SJCRH30 (cell line): ENCODE measurements at places on chromosomes 3 and 15. TPM values are rescaled to one million over a fixed set of nuclear protein-coding genes. Genes with fewer than 3 reads are reported as not detected.

GRCh38 chr3:48233542-48233941 lies 7.4 kb upstream of the ZNF589 start:
- DNase-seq, result no peak

GNAT1 gene
- 0.14 TPM in 1 of 2 replicates, not detected in the other for total RNA-seq

P4HTM gene
- total RNA-seq, result 0.35 and 0.36 TPM in 2 replicates

DNA sequence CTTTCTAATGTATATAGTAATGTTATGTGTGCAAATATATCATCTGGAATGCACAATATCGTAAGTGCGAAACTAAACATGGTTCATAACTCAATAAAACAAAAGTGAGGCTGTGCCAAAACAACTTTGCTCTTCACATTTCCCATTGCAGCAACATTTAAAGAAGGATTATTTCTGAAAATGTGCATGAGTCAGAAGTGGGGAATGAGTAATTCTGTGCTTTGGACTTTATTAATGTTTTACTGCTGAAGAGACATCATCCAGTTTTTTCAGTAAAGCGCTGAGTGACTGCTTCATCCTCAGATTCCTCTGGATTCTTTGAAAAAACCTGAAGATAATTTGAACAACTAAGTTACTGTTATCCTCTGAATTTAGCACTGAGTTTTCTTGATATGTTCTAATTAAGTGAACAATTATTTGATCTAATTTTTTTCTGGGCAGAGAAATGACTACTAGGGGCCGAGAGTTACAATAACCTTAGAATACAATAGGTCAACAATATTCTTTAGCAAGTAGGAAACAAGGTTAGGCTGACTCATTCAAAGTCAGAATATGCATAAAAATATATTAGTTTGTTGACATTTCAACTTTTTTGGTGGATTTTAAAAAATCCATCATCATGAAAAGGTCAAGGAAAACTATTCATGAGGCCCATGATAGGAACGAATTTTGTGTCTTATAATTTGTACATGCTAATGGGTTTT lies 20.0 kb upstream of the PLCL2 start:
- no peak for DNase-seq

GRCh38 chr3:184524981-184525336 lies 36.6 kb upstream of the EPHB3 start:
- DNase-seq, result no peak

DNA sequence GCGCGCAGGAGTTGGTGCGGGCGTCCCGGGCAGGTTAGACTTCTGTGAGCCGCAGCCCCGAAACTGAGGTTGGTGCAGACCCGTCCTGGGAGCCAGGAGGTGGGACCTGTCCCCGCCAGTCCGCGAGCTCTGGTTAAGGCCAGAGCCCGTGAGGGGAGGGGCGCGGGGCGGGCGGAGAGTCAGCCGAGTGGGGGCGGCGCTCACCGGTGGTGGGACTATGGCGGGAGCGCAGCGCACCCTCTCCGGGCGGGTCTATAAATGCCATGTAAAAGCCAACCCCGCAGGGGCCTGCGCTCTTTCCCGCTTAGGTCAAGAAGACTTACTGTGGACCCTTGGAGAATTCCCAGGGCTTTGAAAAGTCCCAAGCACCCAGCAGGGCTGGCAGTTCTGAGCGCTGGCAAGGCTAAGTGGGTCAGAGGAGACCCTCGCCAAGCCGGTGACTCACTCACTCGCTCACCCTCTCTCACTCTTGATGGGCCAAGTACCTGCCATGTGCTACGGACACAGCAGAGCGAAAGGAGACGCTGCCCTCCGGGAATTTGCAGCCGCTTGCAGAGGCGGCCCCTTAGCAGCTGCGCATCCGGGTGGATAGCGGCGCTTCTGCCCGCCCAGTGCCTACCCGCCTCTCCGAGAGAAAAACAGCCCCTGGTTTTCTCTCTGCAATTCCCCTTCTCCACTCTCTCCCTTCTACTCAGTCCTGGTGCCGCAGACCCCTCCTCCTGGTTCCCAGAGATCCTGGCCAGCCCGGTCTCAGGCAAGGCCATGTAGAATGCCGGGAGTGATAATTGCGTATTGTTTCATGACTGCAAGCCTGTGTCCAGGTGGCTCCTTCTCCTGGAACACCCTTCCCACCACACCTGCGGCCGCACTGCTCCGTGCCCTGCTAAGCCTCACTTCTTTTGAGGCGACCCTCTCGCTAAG lies at the start of gene ALDH1L1:
Gene ALDH1L1, minus strand, starts transcription at position 110 of the 921 bp plus-strand sequence. CDS start 19,607 bp downstream, outside the sequence.
- DNase-seq, result no peak

- DNase-seq, result no peak
Observed at GRCh38 chr3:8656240-8656639, 11.6 kb upstream of the SSUH2 start.

USP50 gene
- not detected in 2 replicates for total RNA-seq

DNA sequence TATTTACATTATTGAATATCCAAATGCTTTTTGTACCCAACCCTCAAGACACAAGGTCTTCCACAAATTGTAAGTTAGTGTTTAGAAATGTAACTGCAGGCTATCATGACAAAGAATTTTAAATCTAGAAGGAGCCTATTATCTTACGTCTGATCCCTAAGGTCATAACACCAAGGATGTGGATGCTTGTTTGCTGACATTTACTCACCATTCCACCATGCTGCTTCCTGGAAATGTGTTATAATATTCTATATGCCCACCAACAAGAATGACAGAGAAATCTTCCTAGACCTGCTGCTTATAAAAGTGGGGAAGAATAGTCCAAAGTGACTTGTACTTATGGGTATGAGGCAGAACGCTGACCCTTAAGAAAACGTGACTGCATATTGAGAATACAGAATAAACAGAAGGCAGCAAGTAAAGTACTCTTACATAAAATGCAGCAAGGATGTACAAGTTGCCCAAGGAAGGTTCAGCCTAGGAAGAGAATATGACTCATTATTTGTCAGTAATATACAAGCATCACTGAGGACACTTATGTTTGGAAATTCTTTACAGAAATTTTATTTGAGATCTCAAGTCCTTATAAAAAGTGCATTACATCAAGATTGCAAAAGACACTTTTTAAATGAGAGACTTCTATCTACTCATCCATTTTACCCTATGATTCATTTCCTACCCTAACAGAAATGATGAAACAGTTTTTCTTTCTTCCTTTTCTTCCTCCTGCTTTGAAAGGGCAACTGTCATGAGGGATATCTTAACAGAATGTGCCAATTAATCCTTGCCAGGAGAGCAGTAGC lies 59.6 kb downstream of the ESYT3 start:
- no peak for DNase-seq

DNA sequence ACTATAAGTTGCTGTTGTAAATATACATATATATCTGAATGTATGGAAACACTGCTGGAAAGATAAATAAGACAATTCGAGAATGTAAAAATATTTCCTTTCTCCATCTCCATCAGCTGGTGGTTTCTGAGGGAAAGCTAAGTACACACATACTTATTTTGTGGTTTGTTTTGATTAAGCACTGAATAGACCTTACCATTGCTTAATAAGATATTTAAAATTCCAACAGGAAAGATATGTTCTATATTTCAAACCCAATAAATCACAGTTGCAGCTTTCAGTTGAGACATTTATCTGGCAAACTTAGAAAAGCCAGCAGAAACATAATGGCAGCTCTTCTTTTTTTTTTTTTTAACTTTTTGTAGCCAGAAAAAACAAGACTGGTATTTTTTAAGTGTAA lies 160.4 kb downstream of the VGLL3 start:
- DNase-seq, result peak; percentile 9

DNA sequence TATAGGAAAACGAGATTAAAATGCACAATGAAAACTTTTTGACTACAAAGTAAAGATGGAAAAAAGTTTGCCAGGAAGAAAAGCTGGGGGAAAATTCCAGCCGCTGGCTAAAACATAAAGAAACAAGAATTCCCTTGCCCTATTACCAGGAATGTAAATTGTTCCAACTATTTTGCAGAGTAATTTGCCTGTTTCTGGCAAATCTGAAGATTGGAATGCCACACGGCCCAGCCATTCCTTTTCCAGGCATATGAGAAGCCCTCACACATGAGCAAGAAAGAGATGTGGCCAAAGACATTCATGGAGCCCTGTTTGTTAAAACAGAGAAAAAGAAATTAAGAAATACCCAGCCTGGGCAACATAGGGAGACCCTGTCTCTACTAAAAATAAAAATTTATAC lies 8.4 kb upstream of the GATA2 start:
- DNase-seq, result no peak

- DNase-seq, result no peak
Observed at GRCh38 chr3:31713816-31714215, 181.1 kb downstream of the STT3B start.

DNA sequence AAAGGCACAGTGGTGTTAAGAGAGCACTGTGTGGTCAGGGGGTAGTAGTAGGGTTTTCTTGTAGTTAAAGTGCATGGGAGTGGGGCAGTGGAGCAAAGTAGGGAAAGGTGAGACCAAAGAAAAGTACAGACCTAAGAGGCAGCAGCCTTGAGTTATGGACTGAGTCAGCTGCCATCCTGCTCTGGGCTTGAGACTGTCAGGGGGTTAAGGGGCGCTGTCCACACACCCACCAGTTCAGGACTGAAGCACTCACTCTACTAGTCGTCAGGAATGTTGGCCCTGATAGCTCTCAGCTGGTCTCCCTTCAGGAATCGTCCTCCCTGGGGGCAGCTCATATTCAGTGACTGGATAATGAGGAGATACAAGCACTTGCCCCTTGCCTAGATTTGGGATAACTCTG lies 7.9 kb downstream of the CCR4 start:
- peak; percentile 5 for DNase-seq

GRCh38 chr3:40939741-40940130 lies 259.6 kb upstream of the CTNNB1 start:
- DNase-seq, result peak; percentile 11

CCDC54 gene
- not detected in 2 replicates for total RNA-seq

- peak; percentile 14 for DNase-seq
Observed at GRCh38 chr3:24812116-24812515, 317.5 kb upstream of the THRB start.

- DNase-seq, result peak; percentile 19
Observed at GRCh38 chr3:124019291-124019690, 27.4 kb upstream of the ROPN1 start.

- DNase-seq, result no peak
Observed at GRCh38 chr15:73941871-73942635, 15.8 kb downstream of the LOXL1 start.

DNA sequence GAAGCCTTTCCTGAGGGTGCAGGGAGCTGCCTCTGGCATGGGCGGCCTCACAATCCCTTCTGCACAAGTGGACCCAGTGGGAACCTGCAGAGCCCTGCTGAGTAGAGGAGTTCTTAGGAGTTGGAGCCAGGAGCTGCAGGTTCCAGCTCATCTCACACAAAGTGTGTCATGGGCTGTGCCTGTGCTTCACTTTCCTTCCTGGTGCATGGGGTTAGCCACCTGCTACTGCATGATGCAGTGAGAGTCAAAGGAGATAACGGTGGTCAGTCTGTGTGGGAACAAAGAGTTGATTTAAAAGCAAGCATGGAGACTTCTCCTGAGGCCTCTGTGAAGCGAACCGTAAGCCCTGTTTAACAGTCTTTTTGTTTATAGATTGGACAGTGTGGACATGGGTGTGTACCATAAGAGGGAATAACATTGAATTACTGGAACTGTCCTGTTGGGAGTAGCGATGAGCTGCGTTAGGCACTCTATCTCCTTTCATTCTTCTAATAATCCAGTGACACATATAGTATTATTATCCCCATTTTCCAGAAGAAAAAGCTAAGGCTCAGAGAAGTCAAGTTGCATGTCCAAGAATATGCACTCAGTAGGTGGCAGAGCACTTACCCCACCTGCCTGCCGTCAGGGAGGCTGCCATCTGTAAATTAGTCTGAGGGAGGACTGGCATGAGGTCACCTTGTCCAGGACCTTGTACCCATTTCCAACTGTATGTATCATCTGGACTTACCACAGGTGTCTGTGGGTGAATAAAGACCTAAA lies 68.7 kb upstream of the PRR23C start:
- DNase-seq, result no peak

DNA sequence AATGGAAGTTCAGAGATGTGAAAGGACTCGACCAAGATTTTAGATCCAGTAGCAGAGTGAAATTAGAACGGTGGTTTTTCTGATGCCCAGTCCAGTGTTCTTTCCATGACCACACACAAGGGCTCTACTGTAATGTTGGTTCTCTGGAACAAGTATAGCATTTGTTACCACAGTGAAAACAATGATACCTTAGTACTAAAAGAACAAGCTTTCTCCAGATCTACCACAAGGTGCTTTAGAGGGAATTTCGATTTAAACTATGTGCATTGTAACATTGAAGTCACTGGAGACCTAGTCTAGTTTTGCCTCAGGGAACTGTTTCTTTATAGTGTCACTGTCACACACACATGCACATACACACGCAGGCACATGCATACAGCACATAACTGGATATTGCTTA lies 12.8 kb upstream of the CCNL1 start:
- DNase-seq, result no peak

GPR87 gene
- not detected in 2 replicates for total RNA-seq

GRCh38 chr3:193870376-193871219 lies 265.4 kb upstream of the HES1 start:
- no peak for DNase-seq

DNA sequence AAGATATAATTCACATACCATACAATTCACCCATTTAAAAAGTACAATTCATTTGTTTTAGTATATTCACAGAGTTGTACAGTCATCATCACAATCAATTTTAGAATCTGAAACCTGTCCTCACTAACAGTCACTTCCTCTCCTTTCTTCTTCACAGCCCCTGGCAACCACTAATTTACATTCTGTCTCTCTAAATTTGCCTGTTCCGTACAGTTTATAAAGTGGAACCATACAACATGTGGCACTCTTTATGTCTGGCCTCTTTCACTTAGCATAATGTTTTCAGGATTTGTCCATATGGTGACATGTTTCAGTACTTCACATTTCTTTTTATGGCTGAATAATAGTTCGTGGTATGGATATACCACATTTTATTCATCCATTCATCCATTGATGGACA lies 22.7 kb downstream of the ERICH6 start:
- DNase-seq, result no peak

DNA sequence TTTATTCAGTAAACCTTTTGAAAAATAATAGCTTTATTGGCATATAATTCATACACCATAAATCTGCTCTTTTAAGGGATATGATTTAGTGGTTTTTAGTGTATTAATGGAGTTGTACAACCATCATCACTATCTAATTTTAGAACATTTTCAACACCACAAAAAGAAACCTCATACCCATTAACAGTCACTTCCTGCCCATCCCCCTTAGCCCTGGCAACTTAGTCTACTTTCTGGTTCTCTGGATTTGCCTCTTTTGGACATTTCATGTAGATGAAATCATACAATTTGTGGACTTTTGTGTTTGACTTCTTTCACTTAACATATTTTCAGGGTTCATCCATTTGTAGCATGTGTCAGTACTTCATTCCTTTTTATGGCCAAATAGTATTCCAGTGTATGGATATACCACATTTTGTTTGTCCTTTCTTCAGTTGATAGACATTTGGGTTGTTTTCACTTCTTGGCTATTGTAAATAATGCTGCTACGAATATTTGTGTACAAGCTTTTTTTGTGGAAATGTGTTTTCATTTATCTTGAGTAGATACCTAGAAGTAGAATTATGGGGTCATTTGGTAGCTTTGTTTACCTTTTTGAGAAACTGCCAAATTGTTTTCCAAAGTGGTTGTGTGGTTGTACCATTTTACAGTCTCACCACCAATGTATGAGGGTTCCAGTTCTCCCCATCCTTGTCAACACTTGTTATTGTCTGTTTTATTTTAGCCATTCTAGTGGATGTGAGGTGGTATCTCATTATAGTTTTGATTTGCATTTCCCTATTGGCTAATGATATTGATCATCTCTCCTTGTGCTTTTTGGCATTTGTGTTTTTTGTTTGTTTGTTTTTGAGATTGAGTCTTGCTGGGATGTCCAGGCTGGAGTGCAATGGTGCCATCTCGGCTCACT lies 45.8 kb downstream of the SMAD3 start:
- DNase-seq, result no peak
